Activated naive CD4-positive, alpha-beta T cell (primary cell): ENCODE measurements at places on chromosomes 7 and 10.

DNA sequence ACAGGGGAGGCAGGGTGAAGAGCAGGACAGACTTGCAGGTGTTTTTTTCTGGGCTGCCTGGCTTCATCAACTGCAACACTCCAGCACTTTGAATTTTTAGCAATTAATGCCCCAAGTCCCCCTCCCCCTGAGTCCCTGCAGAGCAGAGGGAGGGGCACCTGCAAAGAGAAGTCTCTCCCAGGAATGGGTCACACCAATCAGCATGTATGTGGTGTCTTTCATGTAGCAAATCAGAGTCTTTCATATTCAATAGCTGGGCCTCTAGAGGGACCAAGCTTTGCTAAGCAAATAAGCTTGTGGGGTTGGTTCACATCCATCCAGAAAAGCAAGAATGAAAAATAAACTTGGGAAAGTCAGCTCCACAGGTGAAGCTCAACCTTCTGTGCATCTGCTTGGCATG lies 90.7 kb downstream of the PARP12 start:
- DNase-seq: no peak

DNA sequence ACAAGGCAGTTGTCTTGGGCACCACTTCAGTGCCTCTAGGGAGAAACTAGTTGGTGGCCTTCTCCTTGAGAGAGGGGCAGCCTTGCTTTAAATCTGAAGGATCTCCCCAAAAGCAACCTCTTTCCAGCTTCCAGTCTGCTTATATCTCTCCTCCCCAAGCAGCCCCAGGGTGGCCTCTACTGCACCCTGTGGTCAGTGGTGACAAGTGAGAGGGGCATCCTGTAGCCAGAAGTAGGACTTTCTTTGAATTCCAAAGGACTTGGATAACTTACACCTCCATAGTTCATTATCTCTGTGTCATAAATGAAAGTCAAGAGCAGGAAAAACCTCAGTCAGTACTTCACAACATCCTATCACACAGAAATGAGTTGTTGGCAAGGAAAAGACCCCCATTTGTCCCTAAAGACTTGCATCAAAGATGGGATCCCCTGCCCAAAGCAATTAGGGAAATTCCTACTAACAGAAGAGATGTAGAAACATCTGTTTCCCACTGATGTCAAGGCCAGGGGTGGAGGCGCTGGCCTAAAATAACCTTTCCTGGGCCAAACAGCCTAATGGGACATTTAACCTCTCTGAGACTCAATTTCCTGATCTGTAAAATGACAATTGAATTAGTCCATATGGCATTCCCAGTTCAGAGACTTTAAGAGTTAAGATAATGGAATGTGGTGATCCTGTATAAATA lies 44.0 kb upstream of the ANKRD1 start:
- DNase-seq: no peak

- DNase-seq: no peak
Measured at GRCh38 chr7:98125759-98126158, 19.1 kb downstream of the LMTK2 start.

- DNase-seq: no peak
Measured at GRCh38 chr7:79608005-79608404, 154.5 kb upstream of the MAGI2 start.

DNA sequence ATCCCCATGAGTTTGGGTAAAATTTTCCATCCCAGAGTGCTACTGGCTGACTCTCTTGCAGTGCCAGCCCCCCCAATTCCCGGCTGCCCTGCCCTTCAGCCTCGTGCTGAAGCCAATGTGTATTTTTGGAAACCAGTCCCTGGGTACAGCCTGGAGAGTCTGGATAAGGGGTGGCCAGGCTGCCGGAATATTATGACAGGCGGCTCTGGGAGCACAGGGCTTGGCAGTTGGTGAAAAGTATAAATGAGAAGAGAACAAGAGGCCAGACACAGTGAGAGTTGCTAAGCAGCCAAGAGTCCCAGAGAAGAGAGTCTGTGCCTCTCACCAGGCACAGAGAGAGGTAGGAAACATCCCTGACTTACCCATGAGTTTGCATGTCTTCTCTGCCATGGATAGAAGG lies 53.6 kb downstream of the TMEM130 start:
- DNase-seq: no peak

- DNase-seq: no peak
Measured at GRCh38 chr10:646118-646524, 43.3 kb downstream of the DIP2C start.

DNA sequence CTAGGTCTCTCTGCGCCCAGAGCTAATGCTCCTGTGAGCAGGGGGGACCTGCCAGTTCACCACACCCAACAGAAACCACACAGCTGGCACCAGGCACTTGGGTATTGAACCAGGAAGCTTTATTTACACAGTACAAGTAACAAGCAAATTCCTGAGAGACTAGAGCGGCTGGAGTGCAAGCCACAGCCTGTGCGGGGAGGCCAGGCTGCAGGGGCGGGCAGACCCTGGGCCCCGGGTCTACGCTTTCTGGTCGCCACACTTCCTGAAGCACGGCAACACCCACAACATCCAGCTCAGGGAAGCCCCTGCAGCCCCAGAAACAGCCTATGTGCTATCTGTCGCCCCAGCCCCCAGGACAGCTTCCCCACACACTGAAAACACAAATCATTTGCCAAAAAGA lies 125.0 kb downstream of the FAM53B start:
- no peak for DNase-seq

DNA sequence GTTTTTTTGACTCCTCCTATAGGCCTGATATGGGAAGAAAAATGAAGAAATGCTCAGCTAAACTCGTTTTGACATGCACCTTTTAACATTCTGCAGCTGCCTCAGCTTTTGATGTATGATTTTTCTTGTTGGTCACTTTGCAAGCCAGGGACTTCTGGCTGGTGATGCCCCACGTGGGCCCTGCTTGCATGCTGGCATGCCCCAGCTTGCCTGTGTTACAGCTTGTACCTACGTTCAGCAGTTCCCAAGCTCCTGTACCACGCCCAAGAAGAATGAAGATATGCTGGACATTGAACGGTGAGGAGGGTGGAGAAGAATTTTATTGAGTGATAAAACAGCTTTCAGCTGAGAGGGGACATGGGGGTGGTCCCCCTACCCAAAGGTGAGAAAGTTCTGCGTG lies 245.6 kb upstream of the FZD8 start:
- no peak for DNase-seq

DNA sequence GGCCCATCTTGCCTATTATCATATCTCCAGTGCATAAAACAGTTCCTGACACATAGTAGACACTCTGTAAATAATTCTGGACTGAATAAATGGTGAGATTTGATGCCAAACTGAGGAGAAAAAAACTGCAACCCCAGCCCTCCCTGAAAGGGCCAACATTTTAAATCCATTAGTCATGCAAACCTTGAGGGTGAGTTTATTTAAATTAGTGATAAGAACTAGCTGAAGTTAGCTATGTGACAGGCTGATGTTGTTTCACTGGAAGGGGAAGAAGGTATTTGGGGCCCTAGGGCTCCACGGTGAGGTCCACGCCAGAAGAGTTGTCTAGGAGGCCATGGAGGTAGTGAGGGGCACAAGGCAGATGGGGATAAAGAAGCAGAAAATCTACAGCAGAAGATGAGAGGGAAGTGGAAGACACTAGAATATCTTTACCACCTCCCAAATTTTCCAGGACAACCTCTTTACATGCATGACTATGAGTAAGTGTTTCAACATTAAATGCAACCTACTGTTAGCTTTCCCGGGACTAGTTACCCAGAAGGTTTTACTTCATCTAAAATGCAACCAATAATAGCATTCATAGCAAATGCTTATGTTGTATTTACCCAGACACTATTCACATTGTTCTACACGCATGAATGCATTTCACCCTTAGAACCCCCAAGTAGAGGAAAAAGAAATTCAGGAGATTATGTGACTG lies 183.2 kb upstream of the LYZL1 start:
- no peak for DNase-seq

DNA sequence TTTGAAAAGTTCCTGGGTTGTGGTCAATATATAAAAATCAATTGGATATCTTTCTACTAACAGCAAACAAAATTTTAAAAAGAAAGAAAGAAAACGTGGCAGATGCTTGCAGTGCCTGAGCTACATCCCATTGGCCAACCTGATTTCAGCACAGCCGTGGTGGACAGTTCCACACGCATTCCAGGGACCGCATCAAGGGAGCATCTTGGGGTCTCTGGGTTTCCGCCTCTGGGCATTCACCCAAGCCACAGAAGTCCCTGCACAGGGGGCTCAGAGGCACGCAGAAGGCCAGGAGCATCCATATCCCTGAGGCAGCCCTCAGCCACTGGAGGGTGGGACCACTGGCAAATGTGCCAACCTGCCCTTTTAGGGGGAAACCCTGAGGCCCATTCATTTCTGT lies 254.5 kb upstream of the RNF32 start:
- DNase-seq: no peak

DNA sequence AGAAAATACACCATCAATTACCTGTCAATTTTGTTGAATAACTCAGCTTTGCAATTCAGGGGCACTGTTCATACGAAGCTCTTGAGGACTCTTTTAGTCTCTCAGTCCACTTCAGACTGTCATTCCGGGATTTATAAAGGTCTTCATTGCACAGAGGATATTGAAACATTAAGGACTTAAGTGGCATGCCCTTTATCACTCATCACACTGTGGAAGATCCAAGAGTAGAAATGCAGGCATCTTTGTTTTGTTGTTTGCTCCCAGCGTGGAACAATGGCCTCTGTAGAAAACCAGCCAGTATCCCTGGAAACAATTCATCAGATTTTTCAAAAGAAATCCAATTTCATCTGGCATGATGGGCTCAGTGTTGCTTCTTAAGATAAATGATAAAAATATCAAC lies 66.3 kb upstream of the LRGUK start:
- DNase-seq: no peak

DNA sequence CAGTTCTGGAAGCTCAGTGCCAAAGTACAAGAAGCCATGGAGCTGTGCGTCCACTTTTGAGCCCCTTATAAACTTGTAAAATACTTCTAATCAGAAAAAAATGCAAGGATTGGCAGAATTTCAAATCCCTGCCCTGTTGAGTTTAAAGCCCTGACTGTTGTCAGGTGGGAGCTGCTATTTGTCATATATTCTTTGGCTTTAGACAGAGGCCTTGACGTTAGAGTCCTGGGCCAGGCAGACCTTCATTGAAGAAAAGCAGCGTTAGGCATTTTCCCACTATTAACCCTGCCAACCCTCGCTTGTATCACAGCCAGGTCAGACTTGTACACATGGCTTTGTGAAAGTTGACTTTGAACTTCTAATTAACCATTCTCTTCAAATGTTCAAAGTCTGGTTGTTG lies 155.4 kb downstream of the TWIST1 start:
- DNase-seq: no peak
